ENCODE measurements at places on chromosomes 5 and 9.

DNA sequence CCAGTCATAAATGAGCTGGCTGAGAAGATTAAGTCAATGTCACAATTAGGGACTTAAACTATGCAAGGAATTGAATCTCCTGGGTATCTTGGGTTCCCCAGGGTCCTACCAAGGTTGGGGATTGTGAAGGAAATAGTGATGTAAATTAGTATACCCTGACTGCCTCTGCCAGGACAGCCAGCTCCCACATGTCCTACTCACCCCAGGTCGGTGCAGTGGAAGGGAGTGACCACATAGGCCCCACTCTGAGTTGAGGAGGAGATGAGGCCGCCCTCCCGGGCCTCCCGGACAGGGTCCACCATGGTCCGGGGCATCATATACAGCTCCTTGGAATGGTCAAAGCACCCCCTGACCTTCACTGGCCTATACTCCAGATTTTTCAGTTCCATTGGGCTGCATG lies 2.7 kb downstream of the SURF1 start:
- no peak for DNase-seq

DNA sequence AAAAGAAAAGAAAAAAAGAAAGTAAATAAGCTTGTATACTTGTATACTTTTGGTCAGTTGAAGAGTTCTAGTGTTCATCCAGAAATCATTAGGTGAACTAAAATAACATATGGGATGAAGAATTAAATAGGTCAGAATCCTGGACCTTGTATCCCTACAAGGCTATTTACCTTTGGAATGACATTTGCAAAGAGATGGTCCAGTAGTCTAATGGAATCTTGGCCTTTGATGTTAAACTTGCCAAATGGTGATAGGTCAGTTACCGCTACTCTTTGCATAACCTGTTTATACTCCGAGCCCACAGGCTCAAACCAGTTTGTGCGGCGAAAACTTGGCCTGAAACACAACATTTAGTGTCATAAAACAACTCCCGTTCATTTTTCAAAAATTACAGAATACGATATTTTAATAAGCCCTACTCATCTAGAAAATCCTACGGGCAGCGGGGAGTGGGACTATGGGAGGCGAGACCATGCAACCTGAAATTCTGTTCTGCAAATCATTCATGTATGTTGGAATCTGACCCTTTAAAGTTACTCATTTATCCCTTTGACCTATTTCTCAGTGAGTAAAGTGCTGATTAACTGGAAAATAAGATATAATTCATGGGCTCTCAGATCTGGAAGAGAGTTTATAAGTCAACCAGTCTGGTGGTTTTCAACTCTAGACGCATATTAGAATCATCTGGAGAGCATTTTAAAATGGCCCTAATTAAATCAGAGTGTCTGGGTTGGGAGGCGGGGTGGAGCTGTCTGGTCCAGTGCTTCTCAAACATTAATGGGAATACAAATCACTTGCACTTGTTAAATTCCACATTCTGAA lies 38.6 kb downstream of the DMGDH start:
- no peak for DNase-seq

- no peak for DNase-seq
Measured at GRCh38 chr5:176490301-176490700, 42.1 kb downstream of the FAF2 start.

GRCh38 chr9:103514767-103515166 lies 519.6 kb downstream of the CYLC2 start:
- DNase-seq, result no peak

GRCh38 chr9:127277099-127277498 lies 12.5 kb downstream of the GARNL3 start:
- no peak for DNase-seq

- no peak for DNase-seq
Measured at GRCh38 chr5:102802708-102803458, 47.8 kb downstream of the PAM start.

All from stimulated activated CD8-positive, alpha-beta memory T cell treated with anti-CD3 and anti-CD28 coated beads, Interleukin-7, amount 100 ng/mL, for 4 hours (primary cell).